ENCODE measurements at places on chromosomes 5 and 9.

- DNase-seq = no peak
Observed at GRCh38 chr9:15509931-15510788, 610 bp downstream of the PSIP1 start.

DNA sequence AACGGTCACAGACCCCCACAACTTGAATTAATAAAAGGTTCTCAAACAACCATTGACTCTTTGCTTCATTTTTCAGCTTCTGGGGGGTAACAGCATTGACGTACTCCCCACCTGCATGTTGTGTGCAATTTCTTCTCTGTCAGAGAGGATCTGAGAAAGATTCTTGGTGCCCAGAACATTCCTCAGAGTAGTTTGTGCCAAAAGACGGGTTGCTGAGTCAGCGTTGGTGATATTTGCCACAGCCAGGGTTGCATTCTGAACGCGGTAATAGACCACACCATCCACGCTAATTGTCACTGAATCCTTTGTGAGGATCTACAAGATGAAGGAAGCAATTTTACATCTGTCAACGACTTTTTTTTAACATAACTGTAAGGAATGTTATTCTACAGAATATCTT, 21.0 kb downstream of the STOM start:
- no peak for DNase-seq

DNA sequence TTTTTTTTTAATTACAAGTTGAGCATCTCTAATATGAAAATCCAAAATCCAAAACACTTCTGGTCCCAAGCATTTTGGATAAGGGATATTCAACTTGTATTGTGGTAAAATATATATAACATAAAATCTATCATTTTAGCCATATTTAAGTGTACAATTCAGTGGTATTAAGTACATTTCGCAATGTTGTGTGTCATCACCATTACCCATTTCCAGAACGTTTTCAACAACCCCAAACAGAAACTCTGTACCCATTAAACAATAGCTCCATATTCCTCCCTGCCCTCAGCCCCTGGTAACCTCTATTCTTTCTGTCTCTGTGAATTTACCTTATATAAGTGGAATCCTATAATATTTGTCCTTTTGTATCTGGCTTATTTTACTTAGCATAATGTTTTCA, 24.9 kb downstream of the TICAM2 start:
- DNase-seq = no peak

GRCh38 chr9:130259044-130259443, 6.5 kb upstream of the HMCN2 start:
- no peak for DNase-seq

DNA sequence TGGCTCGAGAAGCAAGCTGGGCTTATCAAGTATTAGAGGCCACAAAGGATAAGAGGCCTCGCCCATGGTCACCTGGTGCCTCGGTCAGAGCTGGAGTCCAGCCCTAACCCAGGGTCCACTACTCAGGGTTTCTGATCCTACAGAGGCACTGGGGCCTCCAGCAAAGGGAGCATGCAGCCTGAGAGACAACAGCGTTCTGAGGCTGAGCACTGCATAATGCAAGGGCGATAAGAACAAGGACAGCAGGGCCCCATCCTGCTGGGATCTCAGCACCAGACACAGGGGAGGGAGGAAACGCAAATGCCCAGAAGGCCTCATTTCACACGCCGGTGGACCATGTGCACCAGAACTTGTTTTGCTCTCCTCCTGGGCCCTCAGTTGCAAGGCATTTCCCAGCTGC, 63.0 kb downstream of the C5orf15 start:
- DNase-seq = no peak

DNA sequence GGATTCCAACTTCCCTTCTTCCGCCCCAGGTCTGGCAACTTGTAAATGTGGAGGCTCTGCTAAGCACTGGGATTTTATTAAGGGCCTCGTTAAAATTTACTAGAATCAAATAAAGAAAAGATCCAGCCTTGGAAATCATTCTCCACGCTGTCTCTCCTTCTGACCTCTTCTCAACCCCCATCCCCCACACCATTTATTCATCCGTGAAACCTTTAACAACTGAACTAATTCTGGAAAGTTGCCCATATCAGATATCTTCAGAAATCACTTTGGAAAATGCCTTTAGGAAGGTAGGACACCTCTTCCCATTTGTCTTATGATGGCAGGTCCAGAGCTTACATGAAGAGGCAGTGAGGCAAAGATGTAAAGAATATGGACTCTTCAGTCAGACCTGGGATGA, 288.5 kb downstream of the SLIT3 start:
- no peak for DNase-seq

GRCh38 chr5:57036761-57037160, 84.8 kb upstream of the MIER3 start:
- no peak for DNase-seq

GRCh38 chr9:94929369-94929756, 202.9 kb downstream of the AOPEP start:
- no peak for DNase-seq

GRCh38 chr9:96856363-96857286, 2.3 kb upstream of the ZNF782 start:
- peak; percentile 79 for DNase-seq

DNA sequence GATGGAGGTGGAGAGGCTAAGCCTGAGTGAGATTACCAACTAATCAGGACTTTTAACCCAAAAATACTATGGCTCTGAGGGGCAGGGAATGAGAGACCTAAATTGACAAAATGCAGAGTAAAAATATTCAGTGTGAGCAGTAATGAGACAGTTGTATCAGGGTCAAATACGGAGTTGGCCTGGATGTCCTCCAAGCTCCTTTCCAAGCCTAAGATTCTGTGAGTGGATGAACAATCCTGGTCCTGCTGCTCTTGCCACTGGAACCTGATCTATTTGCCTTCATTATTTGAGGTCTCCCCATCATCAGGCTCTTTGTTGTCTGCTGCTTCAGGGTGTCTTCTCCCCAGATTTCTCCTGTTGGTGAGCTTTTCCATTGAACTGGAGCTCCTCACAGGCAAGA, 1.1 kb downstream of the PDCD1LG2 start:
- no peak for DNase-seq

GRCh38 chr5:120173125-120173524, 291.0 kb upstream of the PRR16 start:
- DNase-seq = no peak
